Stimulated activated CD8-positive, alpha-beta memory T cell treated with anti-CD3 and anti-CD28 coated beads, Interleukin-7, amount 100 ng/mL, for 1 hour (primary cell): ENCODE measurements at places on chromosomes 13 and 19.

DNA sequence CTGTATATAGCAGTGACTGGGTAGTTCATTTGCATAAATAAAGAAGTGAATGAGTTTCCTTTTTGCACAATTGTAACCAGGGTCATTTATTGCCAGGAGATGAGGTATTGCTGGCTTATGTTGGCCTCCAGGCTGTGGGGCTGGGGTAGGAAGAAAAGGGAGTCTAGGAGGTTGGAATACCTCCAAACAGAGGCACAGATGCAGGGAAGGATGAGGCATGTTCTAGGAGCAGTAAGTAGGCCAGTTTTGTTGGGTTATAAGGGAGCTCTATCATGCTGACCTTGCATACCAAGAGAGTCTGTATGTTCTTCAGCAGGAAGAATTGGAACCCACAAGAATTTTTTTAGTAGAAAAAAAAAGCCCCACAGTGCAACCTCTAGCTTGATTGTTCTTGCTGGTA is 17.2 kb upstream of the CYSLTR2 start:
- DNase-seq = no peak

DNA sequence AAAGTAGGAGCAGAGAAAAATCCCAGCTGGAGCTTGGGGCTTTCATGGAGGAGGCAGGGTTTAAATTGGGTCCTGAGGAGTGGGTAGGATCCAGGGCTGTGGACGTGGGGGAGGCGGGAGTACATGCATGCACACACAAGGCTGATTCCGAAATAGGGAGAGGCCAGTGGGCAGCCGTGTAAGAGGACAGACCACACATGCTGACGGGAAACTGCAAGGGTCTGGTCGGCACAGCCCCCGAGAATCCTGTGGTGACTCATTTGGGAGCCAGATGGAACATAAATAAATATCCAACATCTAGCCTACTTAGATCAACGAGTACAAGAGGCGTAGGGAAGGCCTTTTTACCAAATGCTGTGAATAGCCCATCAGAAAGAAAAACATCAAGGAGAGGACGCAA is 216.3 kb upstream of the ZNF507 start:
- DNase-seq = no peak

GRCh38 chr19:58556622-58557220 is 1.7 kb downstream of the UBE2M start:
- no peak for DNase-seq

DNA sequence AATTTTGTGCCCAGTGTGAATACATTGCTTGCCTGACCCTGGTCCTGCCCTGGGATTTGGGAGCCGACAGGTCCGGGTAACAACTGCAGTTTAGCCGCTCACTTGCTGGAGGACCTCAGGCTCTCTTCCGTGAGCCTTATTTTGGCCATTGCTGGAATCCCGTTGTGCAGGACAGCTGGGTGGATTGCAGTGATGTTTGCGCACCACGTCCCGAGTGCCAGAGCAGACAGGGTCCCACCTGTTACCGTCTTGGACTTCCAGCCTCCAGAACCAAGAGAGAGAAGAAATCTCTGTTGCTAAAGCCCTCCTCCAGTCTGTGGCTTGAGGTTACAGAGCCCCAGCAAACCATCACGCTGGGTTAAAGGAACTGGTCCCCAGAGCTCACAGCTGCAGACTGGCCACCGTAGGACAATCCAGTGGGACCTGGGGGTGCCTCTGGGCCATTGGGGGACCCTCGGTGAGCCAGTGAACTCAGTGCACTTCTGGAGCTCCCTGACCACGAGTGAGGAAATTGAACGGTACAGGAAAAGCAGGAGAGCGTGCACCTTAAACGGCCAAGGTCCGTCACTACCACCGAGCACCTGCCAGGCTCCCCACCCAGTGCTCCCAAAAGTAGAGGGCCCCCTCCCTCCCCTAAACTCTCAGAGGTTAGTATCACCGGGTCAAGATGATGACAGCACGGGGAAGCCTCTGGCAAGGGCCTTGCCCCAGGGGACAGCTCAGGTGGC is 92.9 kb downstream of the GNG7 start:
- no peak for DNase-seq

DNA sequence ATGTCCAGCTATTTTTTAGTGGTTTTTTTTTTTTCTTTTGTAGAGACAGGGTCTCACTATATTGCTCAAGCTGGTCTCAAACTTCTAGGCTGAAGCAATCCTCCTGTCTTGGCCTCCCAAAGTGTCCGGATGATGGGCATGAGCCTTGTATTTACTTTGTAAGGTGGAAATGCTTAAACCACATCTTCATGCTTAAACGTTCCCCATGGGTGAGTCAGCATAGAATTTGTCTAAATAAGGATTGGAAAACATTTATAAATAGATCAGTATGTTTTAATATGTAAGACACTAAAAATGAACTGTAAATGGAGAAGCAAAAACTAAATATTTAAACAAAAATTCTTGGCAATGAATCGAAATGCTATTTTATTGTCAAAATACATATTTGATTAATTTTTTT is 698.0 kb downstream of the PCDH9 start:
- no peak for DNase-seq

GRCh38 chr13:114096031-114096485 is 36.4 kb downstream of the RASA3 start:
- DNase-seq = no peak

DNA sequence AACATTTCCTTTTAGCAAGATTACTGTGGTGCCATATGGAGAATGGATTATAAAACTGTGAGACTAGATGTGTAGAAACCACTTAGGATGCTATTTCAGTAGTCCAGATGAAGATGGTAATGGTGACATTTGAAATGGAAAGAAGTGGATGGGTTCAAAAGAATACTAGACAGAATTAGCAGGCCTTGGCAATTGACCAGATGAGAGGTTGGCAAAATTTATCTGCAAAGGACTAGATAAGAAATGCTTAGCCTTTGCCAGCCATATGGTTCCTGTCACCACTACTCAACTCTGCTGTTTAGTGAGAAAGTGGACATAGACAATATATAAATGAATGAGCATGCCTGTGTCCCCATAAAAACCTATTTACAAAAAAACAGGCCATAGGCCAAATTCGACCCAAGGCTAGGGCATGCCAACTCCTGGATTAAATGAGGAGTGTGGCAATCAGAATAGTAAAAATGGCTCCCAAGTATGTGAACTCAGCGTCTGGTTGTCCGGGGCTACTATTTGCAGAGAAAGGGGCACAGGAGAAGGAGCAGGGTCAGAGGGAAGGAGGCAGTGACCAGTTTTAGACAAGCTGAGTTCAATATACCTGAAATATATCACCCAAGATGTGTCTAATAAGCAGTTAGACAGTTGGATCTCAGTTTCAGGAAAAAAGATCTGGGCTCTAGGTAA is 98.4 kb downstream of the ENOX1 start:
- no peak for DNase-seq

- no peak for DNase-seq
These were observed 178.6 kb downstream of the SHISA2 start for GRCh38 chr13:25873242-25873612.

- DNase-seq = no peak
These were observed 511.9 kb upstream of the KLF12 start for GRCh38 chr13:74646091-74646490.

DNA sequence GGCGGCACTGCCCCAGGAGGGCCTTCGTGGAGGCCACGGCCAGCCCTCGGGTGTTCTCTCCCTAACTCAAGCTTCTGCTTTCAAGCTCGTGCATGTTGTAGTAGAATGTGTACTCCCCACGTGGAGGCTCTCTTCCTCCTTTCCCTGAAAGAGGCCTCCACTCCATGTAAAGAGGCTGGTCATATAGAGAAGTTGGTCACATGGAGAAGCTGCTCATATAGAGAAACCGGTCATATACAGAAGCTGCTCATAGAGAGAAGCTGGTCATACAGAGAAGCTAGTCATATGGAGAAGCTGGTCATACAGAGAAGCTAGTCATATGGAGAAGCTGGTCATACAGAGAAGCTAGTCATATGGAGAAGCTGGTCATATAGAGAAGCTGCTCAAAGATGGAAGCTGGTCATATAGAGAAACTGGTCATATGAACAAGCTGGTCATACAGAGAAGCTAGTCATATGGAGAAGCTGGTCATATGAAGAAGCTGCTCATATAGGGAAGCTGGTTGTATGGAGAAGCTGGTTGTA is 152.5 kb downstream of the COL4A1 start:
- no peak for DNase-seq

DNA sequence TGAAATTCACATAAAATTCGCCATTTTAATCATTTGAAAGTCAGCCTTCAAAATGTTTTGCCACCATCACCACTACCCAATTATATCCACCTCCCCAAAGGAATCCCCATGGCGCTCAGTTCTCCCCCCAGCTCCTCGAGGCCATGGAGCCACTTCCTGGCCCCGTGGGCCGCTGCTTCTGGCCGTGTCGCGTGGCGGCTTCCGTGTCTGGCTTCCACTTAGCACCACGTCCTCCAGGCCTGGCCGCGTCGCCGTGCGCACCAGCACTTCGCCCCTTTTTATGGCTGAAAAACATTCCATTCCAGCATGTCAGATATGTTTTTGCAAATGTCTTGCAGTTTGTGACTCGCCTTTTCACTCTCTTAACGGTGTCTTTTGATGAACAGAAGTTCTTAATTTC is 46.7 kb upstream of the DCUN1D2 start:
- DNase-seq = no peak

DNA sequence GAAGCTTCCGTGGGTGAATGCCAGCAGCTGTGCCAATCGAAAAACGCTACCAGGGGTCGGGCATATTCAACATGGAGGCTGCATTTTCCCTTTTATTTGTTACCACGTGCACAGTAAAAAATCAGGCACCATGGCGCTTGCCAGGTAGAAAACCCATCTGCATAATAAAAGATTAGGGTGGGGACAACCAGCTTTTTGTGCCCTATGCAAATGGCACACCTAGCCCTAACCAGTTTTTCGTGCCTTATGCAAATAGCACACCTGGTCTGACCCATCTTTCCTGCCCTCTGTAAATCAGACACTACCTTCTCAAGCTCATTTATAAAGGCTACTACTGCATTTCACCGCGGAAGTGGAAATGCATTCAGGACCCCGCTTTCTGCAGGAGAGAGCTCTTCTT is 62.1 kb upstream of the FREM2 start:
- DNase-seq = no peak

DNA sequence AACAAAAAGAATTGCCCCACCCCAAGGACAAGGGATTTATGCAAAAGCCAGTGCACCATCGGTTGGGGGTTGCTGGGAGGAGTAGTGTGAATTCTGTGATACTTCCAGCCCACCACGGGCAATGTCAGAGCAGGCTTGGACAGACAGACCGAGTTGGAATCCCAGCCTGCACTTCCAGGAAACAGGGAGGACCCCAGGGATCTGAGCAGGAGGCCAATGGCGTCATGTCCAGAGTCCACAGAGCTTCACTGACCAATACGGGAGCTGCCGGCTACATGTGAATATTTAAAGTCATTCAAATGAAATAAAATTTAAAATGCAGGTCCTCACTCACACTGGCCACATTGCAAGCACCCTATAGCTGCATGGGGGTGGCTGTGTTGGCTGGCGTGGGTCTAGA is 10.9 kb downstream of the ZNRF4 start:
- DNase-seq = no peak

DNA sequence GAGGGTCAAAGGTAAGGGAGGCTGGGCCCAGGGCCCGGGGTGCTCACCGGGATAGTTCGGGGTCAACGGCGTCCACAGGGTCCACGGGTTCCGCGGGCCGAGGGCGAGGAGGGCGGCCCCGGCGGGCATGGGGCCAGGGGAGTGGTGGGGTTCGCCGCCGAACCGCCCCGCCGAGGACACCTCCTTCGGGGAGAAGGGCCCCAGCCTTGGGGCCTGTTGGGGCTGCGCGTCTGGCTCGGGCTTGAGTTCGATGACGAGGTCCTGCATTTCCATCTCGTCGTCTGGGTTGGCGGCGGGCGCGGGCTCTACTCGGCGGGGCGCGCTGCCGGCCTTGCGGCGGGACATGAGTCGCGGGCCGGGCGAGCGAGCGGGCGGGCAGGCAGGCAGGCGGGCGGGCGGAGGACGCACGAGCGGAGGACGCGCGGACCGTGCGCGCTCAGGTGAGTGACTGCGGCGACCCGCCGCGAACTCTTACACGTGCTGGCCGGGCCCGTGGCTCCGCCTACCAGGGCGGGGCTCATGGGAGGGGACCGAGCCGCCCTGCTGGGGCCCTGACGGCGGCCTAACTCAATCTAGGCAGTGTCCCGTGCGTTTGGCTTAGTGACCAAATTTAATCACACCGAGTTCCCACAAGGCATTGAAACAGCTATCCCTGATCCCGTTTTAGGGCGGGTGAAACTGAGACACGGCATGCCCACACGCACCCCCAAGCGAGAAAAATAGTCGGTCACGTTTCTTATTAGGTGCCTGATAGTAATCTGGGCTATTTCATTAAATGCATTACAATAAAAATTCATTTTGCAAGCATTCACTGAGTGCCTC is at the start of gene ZNF296:
ZNF296 (minus strand) TSS at position 450 of the 822 bp plus-strand sequence; CDS start at position 345, 105 bp downstream.
- peak; percentile 62 for DNase-seq

GRCh38 chr19:10749435-10750384 is 31.8 kb downstream of the DNM2 start:
- DNase-seq = no peak

- no peak for DNase-seq
These were observed 39.0 kb downstream of the SERTM1 start for GRCh38 chr13:36712770-36713169.

GRCh38 chr13:75881109-75881775 is 245.1 kb downstream of the LMO7 start:
- no peak for DNase-seq

DNA sequence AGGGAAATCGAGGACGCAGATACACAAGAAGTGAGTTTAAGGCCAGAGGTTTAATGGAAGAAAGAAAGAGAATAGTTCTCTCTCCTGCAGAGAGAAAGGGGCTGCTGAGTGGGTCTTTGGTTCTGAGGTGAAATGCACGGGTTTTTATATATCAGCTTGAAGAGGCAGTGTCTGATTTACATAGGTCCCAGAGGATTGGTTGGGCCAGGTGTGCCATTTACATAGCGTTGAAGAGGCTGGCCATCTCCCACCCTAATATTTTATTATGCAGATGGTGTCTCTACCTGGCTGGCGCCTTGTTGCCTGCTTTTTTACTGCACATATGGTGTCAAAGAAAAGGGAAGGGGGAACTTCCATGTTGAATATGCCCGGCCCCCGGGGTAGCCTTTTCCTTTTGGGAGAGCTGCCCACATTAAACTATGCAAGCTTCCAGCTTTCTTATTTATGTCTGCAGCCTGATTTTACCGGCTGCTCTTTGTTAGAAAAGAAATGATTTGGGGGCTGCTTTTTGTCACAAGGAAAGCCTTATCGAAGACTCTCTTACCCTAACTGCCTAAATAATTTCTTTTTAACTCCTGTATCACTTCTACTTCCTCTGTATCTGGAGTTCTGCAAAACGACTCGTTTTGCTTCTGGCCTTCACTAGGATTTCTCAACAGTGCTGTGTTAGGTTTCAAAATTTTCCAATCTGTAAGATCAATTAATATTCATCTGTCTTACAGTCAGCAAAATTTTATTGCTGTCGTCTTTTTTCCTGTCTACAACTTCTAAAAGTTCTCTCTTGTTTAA is 268.5 kb downstream of the B3GLCT start:
- DNase-seq = no peak
